ENCODE measurements at places on chromosomes 5 and 9.

DNA sequence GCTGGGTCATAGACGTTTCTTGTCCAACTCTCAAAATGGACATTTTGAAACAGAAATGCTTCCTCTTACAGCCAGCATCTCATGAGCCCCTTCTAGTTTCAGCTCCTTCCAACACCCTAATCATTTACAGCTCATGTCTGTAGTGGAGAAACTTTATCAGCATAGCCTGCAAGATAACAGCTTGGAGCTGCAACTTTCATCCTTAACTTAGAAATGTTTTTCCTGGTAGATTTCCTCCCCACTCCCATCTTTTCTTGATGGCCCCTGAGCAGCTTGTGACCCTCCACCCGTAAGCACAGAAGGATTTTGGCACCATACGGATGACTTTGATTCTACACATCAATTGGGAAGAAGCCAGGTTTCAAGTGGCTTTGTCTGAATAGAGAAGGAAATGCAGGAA lies 53.5 kb upstream of the TGFBR1 start:
- DNase-seq: no peak

DNA sequence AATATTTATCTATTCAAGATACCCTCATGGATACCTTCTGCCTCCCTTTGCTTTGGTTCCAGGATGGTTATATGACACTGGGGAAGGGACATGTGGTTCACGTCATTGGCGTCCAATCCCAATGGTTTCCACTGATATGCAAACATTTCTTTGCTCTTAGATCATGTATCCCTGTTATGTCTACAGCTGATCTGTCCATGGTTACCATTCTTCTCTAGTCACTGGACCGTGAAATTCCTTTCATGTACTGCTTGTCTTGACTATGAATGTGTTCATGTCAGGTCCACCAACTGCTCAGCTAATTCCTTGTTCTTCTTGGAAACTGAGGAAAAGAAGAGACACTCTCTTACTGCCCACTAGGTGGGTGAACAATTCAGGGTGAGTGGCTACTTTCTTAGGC lies 391.1 kb upstream of the ZNF608 start:
- no peak for DNase-seq

DNA sequence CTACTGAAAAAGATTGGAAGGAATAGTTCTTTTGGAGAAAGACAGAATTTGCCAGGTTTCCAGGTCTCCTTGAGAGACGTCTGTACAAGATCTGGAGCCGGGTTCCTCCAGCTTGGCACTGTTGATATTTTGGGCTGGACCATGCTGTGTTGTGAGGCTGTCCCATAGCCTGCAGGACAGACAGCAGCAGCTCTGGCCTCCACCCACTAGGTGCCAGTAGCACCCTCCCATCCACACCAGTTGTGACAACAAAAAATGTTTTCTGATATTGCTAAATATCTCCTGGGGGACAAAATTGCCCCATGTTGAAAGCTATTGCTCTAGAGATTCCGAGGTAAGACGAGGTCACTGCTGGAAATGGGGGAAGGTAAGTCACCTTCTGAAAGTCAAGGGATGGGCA lies 287.7 kb upstream of the DAP start:
- no peak for DNase-seq

- no peak for DNase-seq
These were observed 10.4 kb downstream of the FREM1 start for GRCh38 chr9:14899815-14900193.

DNA sequence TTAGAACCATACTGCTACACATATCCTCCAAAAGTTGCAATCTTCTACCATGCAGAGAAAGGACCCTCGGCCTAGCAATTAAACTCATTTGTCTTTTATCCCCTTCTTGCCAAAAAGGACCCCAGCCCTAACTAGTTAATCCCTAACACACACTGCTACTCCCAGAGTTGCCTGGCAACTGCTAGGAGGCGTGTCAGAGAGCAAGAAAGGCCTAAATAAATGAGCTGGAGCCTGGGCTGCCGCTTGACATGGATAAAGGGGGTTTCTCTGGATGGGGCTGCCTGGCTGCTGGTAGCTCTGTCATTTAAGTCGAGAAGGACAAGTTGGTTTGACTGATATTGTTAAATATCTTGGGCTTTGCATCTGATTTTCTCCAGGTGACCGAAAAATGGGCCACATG lies 194.8 kb downstream of the CRB2 start:
- no peak for DNase-seq

DNA sequence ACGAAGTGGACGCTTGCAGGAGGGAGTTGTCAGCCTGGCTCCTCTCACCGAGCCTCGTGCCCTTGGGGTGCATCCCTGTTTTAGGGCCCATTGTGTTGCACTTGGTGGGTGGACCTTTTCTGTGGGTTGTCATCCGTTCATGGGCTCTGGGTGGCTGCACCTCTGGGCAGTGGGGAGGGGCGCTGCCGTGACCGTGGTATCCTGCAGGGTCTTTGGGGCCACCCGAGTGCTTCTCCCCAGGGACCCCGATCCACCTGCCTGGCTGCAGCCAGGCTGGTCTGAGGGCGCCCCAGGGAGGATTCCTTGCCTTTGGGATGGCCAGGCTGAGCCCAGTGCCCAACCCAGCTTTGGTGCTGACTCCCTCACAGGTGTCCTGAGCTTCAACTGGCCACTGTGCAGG lies 41.0 kb upstream of the UBAC1 start:
- DNase-seq: no peak

- no peak for DNase-seq
These were observed 888 bp downstream of the ADAMTSL2 start for GRCh38 chr9:133535306-133535877.

- no peak for DNase-seq
These were observed 23.4 kb downstream of the PAM start for GRCh38 chr5:102778478-102778877.

- DNase-seq: no peak
These were observed 28.1 kb downstream of the NIPBL start for GRCh38 chr5:36904677-36905076.

- DNase-seq: no peak
These were observed 112.6 kb downstream of the CACNA1B start for GRCh38 chr9:137989999-137990715.

- DNase-seq: no peak
These were observed 20.4 kb upstream of the CYFIP2 start for GRCh38 chr5:157245476-157245875.

DNA sequence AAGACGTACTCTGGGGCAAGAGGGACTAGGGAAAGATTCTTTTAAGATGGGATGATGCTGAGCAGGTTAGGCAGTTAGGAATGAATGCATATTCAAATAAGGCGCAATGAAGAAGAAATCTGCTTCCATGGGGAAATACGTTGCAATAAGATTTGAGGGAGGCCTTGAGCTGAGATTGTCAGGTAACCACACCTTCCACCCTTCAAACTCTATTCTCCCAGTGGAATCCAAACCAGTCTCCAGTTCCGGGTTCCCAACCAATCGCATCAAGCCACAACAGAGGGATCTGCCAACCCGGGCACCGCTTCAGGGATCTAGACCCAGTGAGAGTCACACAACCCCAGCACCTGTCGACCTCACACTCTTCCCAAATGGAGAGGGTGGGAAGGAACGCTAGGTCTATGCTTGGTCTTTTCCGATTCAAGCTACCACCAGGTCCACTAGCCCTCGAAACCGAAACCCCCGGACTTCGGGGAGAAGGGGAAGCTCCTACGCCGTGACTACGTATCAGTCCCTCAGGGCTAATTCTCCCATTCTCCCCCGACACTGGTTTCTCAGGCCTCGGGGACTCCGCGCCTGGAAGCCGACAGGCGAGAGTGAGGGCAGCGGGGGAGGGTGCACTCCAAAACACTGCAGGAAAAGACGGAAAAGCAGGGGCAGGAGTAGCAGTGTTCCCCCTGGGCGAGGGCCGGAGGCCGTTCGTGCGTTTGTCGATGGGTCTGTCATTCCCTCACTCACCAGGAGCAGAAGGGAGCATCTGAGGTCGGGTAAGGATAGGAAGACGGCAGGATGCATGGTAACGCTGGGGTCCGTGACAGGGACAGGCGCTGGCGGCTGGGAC lies 534 bp downstream of the ERP44 start:
- no peak for DNase-seq

DNA sequence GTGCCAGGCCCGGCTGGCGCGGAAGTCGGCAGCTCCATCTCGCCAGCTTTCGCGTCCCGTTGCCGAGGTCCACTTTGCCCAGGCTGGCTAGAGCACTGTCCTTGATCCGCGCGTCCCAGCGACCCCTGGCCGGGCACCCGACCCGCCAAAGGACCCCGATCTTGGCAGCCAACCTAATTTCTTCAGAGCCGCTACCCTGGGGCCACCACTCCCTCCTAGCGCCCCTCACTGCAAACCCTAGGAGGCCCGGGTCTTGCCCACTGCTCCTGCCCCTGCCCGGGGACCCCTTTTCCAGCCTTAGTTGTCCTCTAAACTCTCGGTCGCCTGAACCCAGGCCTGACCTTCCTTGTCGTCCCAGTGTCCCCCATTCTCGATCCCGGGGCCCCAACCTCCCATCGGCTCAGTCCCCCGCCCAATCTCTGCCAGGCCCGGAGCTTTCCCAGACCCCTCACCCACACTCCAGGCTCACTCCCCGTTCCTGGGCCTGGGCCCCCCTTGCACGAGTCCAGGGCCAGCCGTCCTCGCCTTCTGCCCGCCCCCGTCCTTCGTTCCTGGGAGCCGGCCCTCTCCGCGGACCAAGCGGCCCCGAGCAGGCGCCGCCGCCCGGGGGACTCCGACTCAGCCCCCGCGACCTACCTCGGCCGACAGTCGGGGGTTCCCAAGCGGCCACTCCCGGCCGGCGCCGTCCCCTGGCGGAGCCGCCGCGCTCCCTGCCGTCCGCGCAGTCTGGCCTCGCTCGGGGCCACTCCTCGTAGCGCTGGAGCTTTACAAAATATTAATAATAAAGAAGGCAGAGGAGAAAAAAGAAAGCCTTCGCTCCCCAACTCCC lies 701 bp upstream of the LMX1B start:
- no peak for DNase-seq

GRCh38 chr9:8725635-8726034 lies 926.1 kb upstream of the DMAC1 start:
- DNase-seq: no peak

- DNase-seq: no peak
These were observed 46.3 kb upstream of the BOD1 start for GRCh38 chr5:173662581-173663351.

DNA sequence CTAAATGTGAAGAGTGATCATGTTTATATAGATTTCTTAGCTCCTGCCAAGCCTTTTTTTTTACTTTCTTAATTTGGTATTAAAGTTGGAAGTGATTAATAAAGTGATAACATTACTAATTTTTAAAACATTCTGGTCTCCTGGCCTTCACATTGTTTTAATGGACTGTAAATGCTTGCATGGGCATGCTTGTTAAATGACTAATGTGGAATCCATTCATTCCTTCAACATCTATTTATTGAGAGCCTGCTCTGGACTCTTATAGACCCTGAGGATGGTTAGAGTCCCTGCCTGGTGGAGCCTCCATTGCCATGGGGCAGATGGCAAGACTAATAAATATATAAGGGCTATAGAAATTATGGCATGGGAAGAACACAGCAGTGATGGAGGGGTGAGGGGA lies 103.5 kb downstream of the NTRK2 start:
- DNase-seq: no peak

DNA sequence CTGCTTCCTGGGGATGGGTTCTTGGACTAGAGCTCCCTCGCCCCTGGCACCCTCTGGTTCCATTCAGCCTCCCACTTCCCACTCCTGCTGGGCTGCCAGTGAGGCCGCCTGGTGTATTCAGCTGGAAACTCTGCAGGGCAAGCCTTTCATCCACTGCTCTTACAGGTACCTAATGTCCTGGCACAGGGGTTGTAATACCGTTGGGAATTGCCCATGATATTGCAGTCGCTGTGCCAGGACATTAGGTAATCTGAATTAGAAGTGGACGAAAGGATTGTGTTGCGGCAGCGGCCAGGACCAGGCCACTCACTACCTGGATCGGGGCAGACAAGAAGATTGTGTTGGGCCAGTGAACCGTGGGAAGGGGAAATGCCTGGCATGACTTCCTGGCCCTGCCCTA lies 13.1 kb downstream of the TMOD1 start:
- no peak for DNase-seq

- DNase-seq: no peak
These were observed 18.4 kb upstream of the LRRC14B start for GRCh38 chr5:172841-173251.

- DNase-seq: peak; percentile 35
These were observed 15.0 kb upstream of the PTBP3 start for GRCh38 chr9:112348257-112349007.

DNA sequence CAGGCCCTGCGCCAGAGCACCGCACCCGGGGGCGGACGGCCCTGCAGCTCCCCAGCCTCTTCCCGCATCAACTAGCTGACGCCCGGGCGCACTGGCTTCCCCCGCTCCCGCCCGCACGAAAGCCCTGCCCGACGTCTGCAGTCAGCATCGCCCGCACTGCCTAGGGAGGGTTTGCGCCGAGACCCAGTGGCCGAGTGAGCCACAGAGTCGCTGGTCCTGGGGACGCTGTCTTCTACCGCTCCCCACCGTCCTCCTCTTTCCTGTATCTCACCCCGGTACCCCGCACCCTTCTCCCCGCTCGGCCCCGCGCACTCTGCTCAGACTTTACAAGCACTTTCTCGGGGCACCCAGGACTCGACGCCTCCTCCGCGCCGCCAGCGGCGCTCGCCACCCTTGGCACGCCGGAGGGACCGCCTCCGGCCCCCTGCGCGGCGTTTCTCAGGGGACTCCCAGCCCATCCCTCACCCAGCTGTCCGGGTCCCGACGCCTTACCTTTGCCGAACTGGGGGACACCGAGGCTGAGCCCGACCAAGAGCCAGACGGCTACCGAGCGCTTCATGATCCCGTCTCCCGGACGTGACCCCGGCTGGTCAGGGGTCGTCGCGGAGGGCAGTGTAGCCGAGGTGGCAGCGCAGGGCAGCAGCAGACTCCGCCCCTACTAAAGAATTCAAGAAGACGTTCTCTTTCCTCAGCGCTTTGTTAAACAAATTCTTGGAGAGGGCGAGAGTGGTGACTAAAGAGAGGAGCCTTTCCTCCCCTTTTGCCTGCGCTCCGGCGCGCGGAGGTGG lies 670 bp downstream of the EDIL3 start:
- DNase-seq: no peak

DNA sequence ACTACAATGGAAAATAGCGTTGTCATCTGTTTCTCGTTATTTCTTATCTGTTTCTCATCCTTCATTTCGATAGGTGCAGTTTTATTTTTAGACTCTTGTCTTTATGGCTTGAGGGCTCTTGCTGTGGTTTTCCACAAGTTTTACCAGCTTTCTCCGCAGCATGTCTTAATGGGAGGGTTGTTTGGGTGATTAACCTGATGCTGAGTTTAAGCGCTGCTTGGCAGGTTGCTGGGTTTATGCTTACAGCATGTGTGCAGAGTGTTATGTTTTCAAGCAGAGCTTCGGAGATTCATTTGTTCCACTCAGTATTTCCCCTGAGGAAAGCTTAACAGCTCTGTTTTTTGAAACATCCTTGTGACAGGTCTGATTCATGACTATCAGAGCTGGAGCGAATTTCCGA lies 154.0 kb downstream of the SLC12A2 start:
- DNase-seq: no peak

GRCh38 chr5:26482076-26482809 lies 556.1 kb downstream of the CDH9 start:
- no peak for DNase-seq

- DNase-seq: no peak
These were observed 146.8 kb downstream of the EBF1 start for GRCh38 chr5:158952951-158953350.
